ENCODE measurements at places on chromosomes 16 and 17.

- peak; percentile 54 for DNase-seq
Measured at GRCh38 chr16:57999366-57999970, 1.0 kb downstream of the ZNF319 start.

GRCh38 chr16:85900027-85900792 is 1.2 kb downstream of the IRF8 start:
- DNase-seq: peak; percentile 58

DNA sequence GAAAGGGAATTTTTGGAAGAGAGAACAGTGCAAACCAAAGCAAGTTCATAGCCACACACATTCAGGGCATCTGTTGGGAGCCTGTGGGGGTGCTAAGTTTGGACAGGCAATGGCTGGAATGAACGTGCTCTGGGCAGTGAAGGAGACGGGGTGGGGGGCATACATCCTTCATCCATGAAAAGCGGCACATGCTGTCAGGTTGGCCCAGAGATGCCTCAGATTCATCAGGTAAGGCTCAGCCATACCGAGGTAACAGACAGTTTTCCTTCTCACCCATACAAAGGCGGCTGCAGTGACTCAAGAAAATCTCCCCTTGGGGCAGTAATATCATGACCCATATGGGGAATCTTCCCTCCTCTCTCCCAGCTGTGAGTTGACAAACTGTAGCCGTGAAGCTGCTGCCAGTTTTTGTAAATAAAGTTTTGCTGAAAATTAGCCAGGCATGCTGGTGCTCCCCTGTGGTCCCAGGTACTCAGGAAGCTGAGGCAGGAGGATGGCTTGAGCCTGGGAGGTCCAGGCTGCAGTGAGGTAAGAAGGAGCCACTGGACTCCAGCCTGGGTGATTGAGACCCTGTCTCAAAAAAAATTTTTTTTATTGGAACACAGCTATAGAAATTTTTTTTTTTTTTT is 9.2 kb upstream of the UBALD2 start:
- no peak for DNase-seq

- DNase-seq: peak; percentile 28
Measured at GRCh38 chr16:22844416-22844815, 30.5 kb downstream of the HS3ST2 start.

DNA sequence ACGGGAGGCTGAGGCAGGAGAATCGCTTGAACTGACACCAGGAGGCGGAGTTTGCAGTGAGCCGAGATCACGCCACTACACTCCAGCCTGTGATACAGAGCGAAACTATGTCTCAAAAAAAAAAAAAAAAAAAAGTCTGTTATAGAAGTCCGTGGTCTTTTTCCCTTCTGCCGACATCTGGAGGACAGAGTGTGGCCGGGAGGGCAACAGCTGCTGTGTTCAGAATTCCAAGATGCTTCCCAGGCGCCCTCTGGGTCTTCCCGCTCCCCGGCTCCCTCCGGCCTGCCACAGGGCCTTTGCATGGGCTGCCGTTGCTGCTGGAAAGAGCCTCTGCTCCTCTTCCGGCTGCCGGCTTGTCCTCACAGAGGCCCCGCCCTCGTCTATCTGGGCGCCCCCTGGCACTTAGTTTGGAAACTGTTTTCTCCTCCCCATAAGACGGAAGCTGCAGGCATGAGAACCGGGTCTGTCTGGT is 2.4 kb upstream of the CACNA1H start:
- no peak for DNase-seq

- DNase-seq: peak; percentile 100
Measured at GRCh38 chr16:54929090-54930004, 1.3 kb upstream of the IRX5 start.

- DNase-seq: peak; percentile 63
Measured at GRCh38 chr17:42288803-42289610, 709 bp downstream of the STAT5A start.

- DNase-seq: peak; percentile 29
Measured at GRCh38 chr16:1048442-1049112, 24.0 kb upstream of the SSTR5 start.

DNA sequence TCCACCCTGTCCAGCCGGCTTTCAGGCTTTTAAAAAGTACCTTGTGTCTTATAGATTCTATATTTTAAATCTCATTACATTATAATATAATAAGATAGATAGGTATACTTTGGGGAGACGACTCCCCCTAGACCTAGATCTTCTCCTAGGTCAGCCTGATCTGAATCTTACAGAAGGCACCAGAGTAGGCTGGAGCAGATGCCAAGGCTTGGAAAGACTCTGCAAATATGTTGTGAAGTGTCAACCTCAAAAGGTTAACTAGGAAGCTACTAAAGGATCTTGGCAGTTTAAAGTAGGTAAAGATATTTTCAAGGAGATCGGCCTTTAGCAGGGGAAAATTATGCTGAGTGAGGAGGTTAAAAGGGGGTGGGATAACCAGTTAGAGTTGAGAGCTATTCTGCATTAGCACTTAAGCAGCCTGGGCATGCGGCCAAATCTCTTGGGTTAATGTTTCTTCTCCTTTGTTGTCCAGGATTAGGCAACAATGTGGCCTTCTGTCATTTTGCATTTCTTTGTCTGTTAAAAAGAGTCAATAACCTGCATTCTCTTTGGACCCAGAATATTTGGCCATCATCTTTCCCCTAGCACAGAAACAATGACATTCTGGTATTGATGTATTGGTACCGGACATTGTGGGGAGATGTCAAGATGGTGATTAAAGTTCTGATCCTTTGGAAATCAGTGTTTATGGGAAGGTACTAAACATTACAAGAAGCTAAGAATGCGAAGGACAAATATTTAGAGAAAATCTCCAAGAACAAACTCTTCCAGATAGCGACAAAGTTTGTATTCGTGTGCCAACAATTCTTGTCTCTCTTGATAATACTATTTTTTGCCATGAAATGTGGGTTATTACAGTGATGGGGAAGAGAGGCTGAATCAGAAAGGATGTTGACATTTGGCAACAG is 51.2 kb upstream of the DHX40 start:
- peak; percentile 94 for DNase-seq

DNA sequence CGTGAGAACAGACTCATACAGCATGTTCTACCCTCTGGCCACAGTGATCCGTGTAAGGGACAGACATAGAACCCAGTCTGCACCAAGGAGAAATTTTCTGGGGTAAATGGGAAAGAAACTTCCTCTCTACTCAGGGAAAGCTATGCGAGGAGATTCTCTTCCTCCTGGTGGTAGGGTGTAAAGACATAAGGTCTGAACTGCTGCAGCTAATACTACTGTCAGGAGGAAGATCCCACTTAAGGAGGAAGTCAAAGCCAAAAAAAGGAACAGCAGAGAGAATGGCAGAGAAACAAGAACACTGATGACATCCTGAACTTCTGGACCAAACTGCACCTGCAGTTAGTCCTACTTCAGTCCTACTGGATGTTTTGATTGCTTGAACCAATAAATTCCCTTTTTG is 7.1 kb upstream of the TM4SF5 start:
- DNase-seq: peak; percentile 85

- peak; percentile 60 for DNase-seq
Measured at GRCh38 chr17:40086150-40087044, 14.0 kb downstream of the NR1D1 start.

DNA sequence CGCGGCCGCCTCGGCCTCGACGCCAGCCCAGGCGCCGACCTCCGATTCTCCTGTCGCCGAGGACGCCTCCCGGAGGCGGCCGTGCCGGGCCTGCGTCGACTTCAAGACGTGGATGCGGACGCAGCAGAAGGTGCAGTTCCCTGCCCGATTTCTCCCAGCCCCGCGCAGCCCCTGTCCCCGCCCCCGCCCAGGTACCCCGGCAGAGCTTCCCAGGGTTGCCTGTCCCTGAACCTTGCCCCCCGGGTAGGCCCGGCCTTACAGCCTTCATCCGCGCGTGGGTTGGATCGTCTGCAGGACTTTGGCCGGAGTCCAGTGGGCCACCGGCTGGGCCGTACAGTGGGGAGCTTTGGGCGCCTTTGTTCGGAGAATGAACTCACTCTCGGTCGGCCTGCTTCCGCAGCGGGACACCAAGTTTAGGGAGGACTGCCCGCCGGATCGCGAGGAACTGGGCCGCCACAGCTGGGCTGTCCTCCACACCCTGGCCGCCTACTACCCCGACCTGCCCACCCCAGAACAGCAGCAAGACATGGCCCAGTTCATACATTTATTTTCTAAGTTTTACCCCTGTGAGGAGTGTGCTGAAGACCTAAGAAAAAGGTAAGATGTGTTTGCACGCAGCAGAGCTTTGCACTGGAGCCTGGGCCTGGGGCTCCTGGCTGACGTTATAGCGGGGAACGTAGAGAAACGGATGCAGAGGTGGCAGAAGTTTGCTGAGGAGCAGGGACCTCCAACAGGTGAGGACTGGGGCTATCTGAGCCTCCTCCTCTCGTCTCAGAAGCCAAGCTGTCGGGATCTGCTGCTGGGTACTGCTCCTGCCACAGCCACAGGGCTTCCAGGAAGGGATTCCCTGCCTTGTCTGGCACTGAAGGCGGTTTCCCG is 593 bp downstream of the GFER start:
- peak; percentile 30 for DNase-seq

GRCh38 chr16:28260193-28260592 is 32.1 kb upstream of the SBK1 start:
- DNase-seq: no peak

GRCh38 chr17:48024149-48025039 is 13.2 kb downstream of the COPZ2 start:
- peak; percentile 42 for DNase-seq

DNA sequence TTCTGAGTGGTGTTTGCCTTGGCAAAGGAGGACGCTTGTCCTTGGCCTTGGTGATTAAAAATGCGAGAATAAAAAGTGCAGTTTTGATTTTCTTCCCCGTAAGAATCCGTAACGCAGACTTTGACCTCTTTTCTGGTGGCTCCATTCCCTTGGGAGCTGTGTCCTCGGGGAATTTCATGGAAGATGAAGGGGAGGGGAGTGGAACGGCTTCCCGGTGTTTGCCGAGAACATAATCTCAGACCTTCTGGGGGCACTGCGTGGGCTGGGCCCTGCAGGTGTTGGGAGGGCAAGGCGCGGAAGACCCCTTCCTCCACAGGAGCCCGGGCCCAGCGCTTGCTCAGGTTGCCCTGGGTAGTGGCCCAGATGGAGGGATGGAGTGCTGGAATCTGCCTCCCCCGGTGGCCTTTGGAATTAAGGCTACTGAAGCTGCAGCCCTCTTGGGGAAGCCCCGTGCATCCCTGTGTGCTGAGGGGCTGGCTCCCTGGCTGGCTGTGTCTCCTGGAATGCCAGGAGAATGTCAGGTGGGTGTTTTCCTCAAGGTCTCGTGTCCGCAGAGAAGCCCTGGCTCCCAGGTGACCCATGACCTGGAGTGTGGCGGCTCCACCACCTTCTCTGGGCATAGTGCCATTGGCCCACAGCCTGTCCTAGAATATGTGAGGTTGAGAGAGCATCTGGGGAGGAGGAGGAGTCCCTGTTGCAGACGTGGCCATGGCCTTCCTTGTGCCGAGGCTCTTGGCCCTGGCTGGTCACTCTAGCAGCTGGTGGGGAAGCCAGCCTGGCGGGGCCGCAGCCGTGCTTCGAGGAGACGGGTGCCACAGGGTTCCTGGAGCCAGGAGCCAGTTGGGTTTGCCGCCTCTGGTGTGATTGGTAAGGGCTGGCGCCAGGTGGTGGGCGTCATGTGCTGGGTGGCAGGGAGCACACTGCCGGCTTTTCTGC is 3.1 kb downstream of the BAIAP2 start:
- DNase-seq: no peak

DNA sequence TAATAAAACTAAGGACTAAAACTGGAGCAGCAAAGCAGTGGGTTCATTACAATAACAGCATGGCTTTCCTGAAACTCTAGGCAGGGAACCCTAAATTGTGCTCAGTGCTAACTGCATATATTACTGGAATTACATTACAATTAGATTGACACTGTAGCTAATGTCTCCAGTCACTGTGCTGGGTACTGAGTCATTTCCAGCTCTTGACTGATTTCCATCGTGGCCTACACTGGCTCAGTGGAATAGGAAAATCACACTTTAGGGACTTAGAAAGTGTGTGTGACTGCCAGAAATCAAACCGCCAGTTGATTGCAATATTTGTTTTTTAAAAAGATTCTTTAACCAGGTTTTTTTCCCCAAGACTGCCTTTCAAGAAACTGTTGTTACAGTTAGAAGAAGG is 1447.4 kb upstream of the GOT2 start:
- DNase-seq: no peak

DNA sequence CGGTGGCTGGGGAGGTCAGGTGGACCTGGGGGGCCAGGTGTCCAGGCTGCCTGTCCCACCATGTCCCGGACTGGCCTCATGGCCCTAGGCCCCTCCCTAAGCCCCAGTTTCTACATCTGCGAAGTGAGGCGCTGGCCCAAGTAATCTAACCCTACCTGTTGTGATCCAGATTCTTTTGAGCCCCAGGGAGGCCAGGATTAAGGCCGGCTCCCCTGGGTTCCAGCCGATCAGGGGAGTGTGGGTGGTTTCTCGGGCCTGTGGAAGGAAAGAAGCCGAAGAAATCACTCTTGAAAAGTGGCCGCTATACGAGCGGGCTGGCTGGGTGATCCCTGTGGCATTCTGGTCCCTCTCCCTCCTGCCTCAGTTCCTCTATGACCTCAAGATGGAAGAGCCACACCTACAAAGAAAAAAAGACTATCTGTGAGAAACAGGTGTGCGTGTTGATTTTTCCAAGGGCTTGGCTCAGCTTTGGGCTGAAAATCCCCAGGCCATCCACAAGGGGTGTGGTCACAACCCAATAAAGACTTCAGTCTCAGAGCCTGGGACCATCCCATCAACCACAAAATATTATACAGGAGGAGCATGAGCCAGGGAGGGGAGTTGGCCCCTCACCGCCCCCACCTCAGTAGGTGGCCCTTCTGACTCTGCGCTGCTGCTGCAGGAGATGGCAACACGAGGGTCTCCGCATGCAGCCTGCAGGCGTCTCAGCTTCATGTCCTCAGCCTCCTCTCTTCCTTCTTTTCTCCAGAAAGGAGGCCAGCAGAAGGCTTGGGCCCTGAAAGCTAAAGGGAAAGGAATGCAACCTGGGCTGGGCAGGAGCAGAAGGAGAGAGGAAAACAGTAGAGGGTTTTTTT is 20.3 kb downstream of the GPR142 start:
- no peak for DNase-seq

DNA sequence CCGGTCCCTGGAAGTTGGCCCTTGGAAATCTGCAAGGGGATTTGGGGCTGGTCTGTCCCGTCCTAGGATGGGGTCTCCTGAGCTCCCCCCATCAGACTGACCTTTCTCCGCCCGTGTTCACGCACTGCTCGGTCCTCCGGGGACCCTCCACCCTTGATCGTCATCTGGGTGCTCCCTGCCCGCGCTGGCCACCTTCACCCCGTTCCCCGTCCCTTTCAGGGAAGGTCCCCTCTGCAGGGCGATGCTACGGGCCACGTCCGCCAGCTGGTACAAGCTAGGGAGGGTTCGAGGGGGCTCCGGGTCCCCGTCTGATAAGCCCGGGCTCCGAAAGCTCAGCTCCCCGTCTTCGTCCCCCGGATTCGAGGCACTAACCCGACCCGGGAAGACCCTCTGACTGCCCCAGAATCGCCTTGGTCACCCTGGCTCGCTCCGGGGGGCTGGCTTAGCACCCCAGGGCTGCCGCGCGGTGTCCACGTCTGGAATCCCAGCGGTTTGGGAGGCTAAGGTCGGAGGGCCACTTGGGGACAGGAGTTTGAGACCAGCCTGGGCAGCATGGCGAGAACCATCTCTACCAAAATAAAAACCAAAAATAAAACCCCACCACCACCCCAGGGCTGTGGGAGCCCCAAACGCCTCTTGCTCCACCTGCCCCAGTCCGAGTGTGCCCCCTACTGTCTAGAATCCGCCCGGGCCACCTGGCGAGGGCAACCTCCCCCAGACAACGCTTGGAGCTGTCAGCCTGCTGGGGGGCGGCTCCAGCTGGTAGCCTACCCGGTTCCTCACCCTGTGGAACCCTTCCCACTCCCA is 1.1 kb upstream of the SLC43A2 start:
- peak; percentile 65 for DNase-seq

All from suppressor macrophage treated with lipopolysaccharide for 1 hour (primary cell).